Foreskin fibroblast (primary cell): ENCODE measurements at places on chromosomes 5 and 9.
A peak's percentile ranks its signal among the peaks of the same experiment; 100 is the strongest.

GRCh38 chr5:151233616-151234085 is 9.8 kb upstream of the CCDC69 start:
- DNase-seq, result no peak

GRCh38 chr9:99326112-99326916 is 104.2 kb downstream of the SEC61B start:
- DNase-seq, result no peak

- no peak for DNase-seq
These were observed 52.6 kb downstream of the CCNH start for GRCh38 chr5:87360132-87360531.

- DNase-seq, result peak; percentile 3
These were observed 728.0 kb upstream of the C9orf72 start for GRCh38 chr9:28301281-28301680.

DNA sequence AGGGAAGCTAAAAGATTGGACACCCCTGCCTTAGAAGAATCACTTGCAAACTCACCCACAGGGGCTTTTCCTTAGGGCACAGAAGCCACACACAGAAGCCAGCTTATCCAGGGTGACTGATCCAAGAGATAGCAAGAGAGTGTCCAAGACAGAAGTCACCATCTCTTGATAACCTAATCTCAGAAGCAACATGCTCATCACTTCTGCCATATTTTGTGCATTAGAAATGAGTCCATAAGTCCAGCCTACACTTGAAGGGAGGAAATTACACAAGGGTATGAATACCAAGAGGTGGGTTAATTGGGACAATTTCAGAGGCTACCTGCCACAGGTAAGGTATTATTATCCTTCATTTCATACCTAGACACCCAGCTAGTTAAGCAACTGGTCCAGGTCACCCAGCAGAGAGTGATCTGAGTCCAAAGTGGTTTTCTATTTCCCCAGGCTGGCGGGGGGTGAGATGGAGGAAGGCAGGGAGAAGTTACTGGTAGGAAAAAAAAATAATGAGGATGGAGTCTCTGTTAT is 3.7 kb upstream of the ERGIC1 start:
- no peak for DNase-seq

DNA sequence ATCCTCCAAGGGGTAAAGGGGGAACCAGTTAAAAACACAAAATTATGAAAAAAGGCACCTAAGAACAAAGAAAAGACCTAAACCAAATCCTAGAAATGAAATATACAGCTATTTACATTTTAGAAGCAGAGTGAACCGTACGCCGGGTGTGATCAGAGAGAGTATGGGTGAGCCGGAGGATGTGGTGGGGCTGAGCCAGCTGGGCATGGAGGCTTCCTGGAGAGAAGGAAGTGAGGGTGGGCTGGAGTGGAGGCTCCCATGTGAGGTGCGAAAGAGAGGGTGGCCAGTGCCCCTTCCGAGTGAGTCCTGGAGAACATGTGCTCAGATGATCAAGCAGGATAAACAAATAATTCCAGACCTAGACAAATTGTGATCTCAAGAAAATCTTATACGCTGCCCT is 111.6 kb downstream of the CACNA1B start:
- DNase-seq, result no peak

DNA sequence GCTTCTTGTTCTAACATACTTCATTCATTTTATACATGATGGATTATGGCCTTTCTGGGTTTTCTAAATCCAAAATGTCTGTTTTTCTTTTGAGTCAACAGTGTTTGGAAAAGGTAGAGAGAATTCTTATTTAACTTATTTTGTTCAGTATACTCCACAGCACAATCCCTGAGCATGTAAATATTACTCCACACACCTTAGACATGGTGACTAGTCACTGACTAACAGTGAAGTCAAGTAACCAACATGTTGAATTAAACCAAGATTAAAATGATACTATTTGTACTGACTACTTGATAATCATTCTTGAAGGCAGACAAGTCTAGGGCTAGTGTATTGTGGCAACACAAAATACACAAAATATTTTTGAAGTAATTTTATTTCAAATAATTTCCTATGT is 55.0 kb downstream of the HAPLN1 start:
- DNase-seq, result no peak

DNA sequence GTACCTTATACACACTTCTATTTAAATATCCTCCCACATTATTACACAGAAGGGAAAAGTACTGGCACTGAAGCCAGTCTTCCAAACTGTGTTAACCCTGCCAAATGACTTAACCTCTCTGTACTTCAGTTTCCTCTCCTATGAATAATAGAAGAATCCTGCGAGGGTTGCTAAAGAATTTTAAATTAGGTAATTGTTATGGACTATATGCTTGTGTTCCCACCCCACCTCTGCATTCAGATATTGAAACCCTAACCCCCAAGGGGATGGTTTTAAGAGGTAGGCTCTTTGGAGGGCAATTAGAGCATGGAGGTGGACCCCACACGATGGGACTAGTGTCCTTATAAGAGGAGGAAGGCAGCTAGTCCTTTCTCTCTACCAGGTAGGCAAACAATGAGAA is 72.7 kb downstream of the TTLL11 start:
- DNase-seq, result no peak

- DNase-seq, result no peak
These were observed 66.6 kb downstream of the PRLR start for GRCh38 chr5:35163710-35164033.

DNA sequence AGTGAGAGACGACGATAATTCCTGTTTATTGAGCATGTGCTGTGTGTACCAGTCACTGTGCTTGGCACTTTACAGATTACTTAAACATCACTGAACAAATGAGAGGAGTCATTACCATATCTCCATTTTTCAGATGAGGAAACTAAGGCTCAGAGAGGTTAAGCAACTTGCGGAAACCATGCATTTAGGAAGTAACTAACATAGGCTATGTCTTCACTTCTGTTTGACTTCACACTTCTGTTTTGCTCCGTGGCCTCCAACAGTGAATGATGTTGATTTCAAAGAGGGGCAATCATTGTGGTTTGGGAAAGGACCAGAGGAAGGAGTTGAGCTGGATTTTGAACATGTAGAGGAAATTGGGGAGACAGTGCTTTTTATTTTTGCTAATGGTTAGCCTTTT is 16.7 kb downstream of the GCNT1 start:
- DNase-seq, result no peak

DNA sequence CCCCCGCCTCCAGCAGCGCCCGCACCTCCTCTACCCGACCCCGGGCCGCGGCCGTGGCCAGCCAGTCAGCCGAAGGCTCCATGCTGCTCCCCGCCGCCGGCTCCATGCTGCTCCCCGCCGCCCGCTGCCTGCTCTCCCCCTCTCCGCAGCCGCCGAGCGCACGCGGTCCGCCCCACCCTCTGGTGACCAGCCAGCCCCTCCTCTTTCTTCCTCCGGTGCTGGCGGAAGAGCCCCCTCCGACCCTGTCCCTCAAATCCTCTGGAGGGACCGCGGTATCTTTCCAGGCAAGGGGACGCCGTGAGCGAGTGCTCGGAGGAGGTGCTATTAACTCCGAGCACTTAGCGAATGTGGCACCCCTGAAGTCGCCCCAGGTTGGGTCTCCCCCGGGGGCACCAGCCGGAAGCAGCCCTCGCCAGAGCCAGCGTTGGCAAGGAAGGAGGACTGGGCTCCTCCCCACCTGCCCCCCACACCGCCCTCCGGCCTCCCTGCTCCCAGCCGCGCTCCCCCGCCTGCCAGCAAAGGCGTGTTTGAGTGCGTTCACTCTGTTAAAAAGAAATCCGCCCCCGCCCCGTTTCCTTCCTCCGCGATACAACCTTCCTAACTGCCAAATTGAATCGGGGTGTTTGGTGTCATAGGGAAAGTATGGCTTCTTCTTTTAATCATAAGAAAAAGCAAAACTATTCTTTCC is 19.3 kb downstream of the CDKN2A start:
- peak; percentile 88 for DNase-seq

GRCh38 chr5:141040771-141041426 is 10.3 kb upstream of the PCDHB1 start:
- peak; percentile 11 for DNase-seq

GRCh38 chr5:22500556-22500955 is 352.6 kb downstream of the CDH12 start:
- no peak for DNase-seq

DNA sequence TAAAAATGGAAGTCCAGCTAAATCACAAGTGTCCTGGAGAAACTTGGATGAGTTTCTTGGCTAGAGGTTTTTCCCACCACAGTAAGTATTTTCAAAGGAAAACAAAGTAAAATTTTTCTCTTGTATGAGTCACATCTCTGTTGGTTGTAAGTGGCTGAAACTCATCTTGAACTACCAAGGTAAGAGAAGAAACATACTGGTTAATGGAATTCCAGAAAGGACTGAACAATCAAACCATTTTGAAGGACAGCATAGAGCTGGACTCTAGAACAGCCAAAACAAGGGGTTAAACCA is 102.8 kb upstream of the CDKN2B start:
- peak; percentile 41 for DNase-seq

- peak; percentile 94 for DNase-seq
These were observed 12.9 kb upstream of the F2RL1 start for GRCh38 chr5:76805821-76806505.

DNA sequence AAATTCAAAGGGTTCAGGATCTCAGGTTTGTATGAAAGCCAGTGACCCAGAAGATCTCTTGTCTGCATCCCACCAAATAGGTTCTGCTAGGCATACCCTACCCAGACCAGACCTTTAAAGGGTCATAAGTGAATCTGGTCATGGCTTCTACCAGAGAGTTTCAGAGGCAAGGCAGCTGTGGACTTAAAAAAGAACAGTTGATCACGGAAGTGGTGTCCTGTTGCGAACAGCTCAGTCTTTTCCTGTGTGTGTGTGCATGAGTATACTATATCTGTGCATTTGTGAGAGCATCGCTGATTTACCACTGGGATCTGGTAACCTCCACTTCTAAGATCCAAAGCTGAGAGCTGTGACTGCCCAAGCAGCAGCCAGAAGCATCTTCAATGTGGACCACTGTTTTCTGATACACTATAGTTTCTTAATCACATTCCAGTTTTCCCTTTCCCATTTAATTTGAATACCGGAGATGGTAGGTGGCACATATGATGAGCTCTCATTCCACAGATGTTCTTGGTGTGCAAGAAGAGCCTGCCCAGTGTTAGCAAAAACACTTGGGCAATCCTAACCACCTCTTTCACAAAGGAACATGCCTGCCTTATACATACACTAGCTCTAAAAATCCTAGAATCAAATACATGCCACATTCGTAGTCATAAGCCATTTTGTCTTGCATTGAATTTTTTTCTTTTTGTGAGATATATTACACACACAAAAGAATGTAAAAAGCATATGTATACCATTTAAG is 36.2 kb upstream of the OR2S2 start:
- DNase-seq, result no peak

- DNase-seq, result no peak
These were observed 181.6 kb downstream of the DAB2IP start for GRCh38 chr9:121833061-121833460.

DNA sequence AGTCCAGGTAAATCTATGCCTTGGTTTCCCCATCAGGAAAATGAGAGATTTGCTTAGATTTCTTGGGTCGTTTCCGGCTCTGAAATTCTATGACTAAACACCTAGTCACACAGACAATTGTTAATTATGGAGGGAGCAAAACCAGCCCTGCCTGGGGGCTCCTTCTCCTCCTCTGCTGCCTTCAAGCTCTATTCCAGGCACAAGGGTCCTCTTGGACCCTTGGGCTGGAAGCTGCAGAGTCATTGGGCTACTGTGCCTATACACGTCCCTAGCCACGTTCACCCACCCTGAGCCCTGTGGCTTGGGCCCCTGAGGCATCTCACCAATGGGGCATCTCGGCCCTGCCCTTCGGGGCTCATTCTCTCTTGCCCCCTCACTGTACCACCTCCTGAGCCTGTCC is 73.8 kb upstream of the TBC1D2 start:
- no peak for DNase-seq

GRCh38 chr5:90201923-90202322 is 207.6 kb downstream of the CETN3 start:
- no peak for DNase-seq

DNA sequence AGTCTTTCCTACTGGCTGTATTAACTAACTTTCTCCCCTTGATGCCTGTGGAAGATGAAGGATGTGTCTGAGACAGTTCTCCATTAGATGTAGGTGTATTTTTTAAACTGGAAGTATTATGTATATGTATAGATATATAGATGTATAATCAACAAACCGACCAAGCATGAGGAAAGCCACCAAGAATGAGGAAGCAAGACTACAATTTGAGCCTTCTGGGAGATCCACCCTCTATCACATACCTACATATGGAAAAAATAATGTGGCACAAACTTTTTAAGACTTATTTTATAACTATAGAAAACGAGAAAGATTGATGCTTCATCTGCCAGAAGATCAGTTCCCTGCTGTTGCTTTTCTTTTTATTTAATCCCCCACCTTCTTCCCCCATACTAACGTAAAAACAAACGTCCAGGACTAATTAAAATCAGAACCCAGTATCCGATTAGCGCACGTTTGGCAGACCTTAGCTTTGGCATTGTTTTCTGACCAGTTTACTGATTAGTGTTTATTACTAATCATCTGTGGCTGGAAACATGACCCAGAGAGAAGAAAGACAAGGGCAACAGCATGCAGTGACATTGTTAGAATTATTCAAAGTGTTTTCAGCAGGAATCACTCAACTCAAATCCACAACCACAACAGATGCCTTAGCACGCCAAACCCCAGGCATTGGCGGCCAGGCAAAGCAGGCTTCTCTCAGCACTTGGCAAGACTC is 490.2 kb downstream of the EBF1 start:
- DNase-seq, result peak; percentile 50

GRCh38 chr9:114501796-114502682 is 3.2 kb downstream of the WHRN start:
- peak; percentile 9 for DNase-seq

DNA sequence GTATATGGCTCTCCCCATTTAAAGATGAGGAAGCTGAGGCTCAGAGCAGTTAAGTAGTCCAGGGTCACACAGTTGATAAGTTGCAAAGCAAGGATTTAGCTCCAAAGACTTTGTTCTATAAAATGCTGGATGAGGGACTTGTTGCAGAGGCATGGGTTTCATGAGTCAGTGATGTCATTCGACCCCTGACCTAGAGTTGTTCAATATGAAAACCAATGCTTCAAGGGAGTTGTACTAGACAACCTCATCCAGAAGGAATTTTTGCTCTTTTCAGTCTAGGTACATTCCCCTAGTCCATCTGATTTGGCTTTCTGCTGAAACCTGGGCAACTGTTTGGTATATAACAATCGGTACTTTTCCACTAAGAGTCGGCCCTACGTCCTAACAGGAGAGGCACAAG is 550.4 kb downstream of the EBF1 start:
- DNase-seq, result peak; percentile 86
